ENCODE measurements at places on chromosomes 3 and 15.

DNA sequence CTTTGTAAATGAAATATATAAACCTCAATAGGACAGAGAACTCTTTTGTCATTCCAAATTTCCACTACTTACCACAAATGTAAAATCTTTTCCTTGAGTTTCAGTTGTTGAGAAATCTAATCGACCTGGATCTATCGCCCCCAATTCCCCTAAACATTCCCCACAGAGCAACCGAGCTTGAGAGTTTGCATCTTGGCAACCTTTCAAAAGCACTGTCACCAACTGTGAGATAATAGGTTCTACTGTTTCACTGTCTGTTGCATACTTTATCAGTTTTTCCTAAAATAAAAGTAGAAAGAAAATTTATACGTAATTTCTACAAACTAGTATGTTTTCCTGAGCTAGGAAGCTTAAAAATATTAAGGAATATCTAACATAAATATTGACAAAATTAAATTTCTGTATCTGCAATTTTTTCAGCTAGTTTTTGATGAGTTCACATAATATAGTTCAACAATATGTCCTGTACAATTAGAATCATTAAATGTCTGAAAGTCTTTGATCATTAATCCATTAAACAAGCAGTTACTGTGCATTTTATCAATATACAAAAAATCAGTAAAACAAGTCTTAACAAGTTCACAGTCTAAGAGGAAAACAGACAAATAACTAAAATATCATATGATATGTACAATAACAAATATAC is 54.5 kb downstream of the ATR start:
- no peak for DNase-seq

DNA sequence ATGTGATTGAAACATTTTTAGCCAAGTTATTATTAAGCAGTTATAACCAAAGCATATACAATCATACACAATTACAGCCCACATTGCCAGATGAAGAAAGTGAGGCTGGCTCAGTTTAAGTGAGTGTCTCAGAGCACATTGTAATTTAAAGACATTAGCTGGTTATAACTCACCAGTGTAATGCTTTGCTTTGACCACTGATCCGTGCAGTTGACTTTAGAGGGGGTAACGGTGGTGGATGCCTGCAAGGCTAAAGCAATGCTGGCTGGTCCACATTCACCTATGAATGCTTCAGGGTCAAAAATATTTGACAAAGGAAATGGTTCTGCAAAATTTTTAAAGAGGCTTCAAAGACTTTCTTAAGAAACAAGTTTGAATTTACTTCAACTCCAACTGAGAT is 1.2 kb downstream of the C3orf85 start:
- no peak for DNase-seq

DNA sequence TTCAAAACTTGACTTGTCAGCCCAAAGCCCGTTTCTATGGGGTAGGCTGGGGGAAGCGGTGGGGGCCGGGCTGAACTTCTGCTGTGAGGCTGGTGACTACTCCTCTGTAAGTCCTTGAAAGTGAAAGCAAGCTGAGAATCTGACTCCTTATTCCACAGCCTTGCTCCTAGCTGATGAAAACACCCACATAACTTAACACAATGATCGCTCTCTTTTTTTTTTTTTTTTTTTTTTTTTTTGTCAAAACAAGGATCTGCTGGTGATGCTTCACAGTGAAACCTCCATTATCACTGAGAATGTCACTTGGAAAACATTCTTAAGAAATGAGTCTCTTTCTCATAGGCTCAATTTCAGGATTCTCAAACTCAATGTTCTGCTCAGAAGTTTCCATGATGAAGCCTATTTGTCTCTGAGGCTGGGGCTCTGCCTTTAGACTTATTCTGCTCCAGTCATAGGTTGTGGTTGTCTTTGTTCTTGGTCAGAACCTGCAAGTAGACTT is 31.4 kb upstream of the TKT start:
- no peak for DNase-seq

DNA sequence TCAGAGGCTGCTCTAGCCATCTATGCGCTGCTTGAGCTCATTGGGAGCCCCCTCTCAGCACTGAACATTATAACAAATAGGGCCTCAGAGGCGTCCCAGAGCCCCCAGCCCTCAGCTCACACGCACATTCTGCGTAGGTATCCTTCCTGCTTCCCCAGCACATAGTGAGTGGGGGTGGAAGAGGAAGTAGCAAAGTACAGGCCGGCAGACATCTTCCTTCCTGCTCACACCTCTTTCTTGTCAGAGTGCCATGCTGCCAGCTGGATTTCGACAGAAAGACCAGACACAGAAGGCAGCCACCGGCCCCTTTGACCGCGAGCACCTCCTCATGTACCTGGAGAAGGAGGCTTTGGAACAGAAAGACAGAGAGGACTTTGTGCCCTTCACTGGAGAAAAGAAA is 16.6 kb downstream of the TMOD2 start:
- no peak for DNase-seq

- no peak for DNase-seq
Observed at GRCh38 chr15:58595516-58596263, 153.8 kb downstream of the ADAM10 start.

- no peak for DNase-seq
Observed at GRCh38 chr15:35993196-35993595, 447.2 kb upstream of the DPH6 start.

DNA sequence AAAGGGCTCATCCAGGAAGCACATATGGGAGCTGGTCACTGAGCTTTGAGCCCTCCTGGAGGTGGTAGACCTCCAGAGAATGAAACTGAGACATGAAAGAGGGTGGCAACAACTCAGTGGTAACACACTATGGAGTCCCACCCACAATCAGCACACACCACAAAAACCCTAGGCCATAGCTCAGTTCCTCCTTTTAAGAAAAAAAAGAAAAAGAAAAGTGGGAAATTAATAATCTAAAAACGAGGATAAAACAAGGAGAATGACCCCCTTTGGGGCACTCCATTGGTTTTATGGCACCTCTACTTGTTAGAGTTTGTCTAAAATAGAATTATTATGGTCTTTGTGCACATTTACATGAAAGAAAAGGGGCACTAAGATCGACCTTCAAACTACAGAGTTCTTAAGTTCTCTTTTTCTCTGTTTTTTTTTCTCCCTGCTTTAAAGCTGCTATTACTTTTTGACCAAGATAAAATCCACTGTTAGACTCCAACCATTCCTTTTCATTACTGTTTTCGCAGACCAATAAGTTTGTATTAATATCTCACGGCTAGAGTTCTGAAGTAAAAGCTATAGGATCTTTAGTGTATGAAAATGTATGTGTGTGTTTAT is 40.2 kb upstream of the ZBTB20 start:
- no peak for DNase-seq

- DNase-seq: no peak
Observed at GRCh38 chr15:56749982-56750381, 16.7 kb upstream of the ZNF280D start.

- DNase-seq: no peak
Observed at GRCh38 chr3:195591220-195591619, 7.5 kb upstream of the APOD start.

DNA sequence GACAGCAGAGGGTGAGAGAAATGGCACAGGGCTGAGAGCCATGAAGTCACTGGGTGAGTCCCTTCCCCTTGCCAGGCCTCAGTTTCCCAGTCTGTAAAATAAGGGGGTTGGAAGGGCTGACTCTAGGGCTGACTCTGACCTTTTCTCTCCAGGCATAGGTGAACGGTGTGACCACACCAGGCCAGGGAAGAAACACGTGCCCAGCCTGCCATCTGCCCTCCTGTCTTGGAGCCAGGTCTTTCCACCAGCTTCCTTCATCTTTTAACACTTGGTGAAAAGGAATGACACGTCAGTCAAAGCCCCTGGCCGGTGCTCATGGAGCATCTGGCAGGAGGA is 74.4 kb downstream of the CPN2 start:
- DNase-seq: peak; percentile 27

- DNase-seq: no peak
Observed at GRCh38 chr3:151351219-151351618, 21.9 kb upstream of the P2RY13 start.

- no peak for DNase-seq
Observed at GRCh38 chr3:180704532-180704931, 25.2 kb upstream of the CCDC39 start.

- no peak for DNase-seq
Observed at GRCh38 chr3:27228805-27229204, 140.4 kb downstream of the NEK10 start.

- no peak for DNase-seq
Observed at GRCh38 chr15:87896936-87897335, 359.6 kb downstream of the NTRK3 start.

DNA sequence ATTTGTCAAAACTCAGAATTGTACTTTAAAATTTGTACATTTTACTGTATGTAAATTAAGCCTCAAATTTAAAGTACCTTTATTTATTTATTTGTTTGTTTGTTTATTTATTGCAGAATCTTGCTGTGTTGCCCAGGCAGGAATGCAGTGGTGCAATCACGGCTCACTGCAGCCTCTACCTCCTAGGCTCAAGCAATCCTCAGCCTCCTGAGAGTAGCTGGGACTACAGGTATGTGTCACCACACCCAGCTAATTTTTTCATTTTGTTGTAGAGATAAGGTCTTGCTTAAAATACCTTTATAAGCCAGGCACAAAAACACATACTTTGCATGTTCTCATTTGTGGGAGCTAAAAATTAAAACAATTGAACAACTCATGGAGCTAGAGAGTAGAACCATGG is 37.4 kb downstream of the CHST14 start:
- no peak for DNase-seq

DNA sequence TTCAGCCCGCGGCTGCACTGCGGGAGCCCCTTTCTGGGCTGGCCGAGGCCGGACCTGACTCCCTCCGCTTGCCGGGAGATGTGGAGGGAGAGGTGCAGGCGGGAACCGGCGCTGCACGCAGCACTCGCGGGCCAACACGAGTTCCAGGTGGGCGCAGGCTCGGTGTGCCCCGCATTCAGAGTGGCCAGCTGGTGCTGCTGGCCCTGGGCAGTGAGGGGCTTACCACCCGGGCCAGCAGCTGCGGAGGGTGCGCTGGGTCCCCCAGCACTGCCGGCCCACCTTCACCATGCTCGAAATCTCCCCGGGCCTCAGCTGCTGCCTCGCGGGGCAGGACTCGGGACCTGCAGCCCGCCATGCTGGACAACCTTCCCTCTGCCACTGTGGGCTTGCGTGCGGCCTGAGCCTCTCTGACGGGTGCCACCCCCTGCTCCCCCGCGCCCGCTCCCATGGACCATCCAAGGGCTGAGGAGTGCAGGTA is 733.5 kb upstream of the CCDC54 start:
- DNase-seq: no peak

DNA sequence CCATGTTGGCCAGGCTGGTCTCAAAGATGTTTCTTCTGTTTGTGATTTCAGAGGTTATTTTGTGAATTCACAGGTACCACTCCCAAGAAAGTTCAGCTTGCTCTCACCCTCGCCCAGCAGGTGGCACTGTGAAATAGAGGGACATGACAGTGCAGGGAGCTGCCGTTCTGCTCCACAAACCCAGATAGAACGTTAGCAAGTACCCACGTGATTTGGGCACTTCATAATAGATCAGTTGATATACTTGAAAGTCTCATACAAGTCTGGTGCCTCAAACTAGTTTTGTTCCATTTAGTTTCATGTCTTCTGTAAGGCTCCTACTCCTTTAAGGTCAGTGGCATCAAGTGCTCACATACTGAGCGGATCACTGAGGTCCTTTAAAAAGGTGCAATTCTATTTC is 45.5 kb downstream of the FILIP1L start:
- peak; percentile 78 for DNase-seq

- DNase-seq: no peak
Observed at GRCh38 chr3:83928391-83928790, 1030.4 kb upstream of the CADM2 start.

GRCh38 chr3:51916418-51916817 is 13.3 kb upstream of the IQCF1 start:
- DNase-seq: no peak

- no peak for DNase-seq
Observed at GRCh38 chr15:76153241-76154197, 93.7 kb downstream of the TMEM266 start.

- no peak for DNase-seq
Observed at GRCh38 chr3:23389686-23390085, 186.6 kb downstream of the UBE2E2 start.

DNA sequence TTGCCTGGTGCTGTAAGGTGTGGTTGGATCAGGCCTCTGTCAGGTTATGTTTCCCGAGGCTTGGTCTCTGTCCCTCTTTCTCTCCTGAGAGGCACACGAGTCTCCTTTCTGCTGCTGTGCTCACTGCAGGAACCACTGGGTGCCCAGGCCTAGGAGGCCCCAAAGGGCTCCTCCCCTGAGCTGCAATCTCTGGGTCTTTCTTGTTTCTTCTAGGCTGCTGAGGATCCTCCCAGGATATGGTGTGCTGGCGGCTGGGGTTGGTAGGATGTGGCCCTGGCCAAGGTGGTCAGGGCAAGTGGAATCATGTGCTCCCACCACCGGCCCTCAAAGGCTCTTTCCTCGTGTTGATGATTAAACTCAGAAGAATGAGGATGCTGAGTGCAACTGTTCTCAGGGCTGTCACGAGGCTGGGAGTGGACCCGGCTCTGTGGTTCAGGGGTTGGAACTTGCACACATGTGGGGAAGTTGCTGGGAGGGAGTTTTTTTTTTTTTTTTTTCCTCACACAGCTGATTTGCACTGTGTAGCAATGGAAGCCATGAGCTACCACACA is 43.6 kb upstream of the CTSH start:
- no peak for DNase-seq

GRCh38 chr3:172569128-172570008 is 46.1 kb upstream of the TNFSF10 start:
- DNase-seq: no peak

- no peak for DNase-seq
Observed at GRCh38 chr3:128506754-128507153, 13.8 kb upstream of the GATA2 start.

DNA sequence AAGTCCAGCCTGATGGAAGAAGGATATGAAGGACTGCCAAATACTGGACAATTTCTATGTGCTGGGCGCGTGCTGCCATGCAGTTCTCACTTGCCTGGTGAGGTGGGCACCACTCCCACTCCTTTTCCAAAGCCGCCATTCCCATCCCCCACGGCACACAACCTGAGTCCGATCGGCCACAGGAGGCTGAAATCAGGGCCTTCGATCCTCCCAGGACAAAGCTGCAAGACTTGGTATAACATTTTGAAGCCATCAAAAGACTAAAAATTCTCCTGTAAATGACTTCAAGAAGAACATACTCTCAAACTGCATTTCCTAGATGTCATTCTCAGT is 3.1 kb upstream of the MAP6D1 start:
- no peak for DNase-seq

- peak; percentile 1 for DNase-seq
Observed at GRCh38 chr3:52406231-52406661, 38.7 kb downstream of the SEMA3G start.

GRCh38 chr3:127260826-127261555 is 26.9 kb downstream of the PRR20G start:
- no peak for DNase-seq
